ENCODE measurements at places on chromosomes 6 and 20. TPM values are rescaled to one million over a fixed set of nuclear protein-coding genes. Genes with fewer than 3 reads are reported as not detected.

The TRIM15 gene
- 30.4 TPM for total RNA-seq

DNA sequence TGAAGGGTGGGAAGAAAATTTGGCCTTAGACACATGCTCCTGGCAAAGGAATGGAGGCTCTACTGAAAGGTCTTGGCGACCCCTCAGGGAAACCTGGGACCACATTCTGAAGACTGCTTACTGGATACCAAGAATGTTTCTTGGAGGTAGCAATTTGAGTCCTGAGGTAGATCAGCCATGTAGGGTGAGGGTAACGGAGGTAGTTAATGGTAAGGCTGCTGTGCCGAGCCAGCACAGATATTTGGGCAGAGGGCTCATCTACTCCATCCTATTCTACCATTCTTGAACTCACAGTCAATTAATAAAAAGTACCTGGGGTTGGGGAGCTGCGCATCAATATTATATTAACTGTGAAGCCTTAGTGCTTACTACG, 401 bp upstream of the PHF3 start:
- H3K36me3 ChIP-seq: no peaks in the 10 kb centered on the region
- no peaks in the 10 kb centered on the region for H3K27me3 ChIP-seq
- H3K27ac ChIP-seq: peak overlapping the region; percentile 96
- peaks cover 44% of the 10 kb centered on the region for H3K4me1 ChIP-seq
- no peak for DNase-seq

GRCh38 chr20:46708172-46708860, 1.1 kb upstream of the SLC2A10 start:
- no peaks in the 10 kb centered on the region for H3K36me3 ChIP-seq
- H3K4me1 ChIP-seq: peaks cover 70% of the 10 kb centered on the region
- H3K27ac ChIP-seq: peak overlapping the region; percentile 71
- DNase-seq: peak; percentile 82
- H3K4me3 ChIP-seq: peak overlapping the region; percentile 92

DNA sequence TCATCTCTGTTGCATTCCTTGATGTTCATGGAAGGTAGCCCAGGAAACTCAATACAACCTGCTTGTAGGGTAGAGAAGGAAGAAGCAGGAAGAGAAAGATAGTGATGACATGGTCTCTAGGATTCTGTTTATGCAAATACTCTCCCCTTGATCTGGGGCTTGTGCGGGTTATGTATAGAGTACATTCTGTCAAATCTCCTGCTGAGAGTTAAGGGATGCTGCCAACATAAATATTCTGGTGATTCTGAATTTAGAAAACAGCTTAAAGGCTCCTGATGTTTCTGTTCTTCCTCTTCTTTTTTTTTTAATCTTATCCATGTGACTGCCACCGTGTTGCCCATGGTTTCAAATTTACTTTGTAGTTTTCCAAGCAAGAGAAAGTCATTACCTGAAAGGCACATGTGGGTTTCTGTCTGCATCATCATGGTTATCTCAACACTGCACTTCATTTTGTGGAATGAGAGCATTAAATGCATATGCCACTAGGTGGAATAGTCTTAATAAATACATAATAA, 150.6 kb downstream of the RPS12 start:
- peaks cover 35% of the 10 kb centered on the region for H3K4me1 ChIP-seq
- H3K36me3 ChIP-seq: no peaks in the 10 kb centered on the region
- no peaks in the 10 kb centered on the region for H3K27me3 ChIP-seq
- no peak overlapping the region for H3K27ac ChIP-seq
- H3K4me3 ChIP-seq: no peak overlapping the region
- DNase-seq: no peak

- no peaks in the 10 kb centered on the region for H3K36me3 ChIP-seq
- H3K4me1 ChIP-seq: peaks cover 13% of the 10 kb centered on the region
- DNase-seq: no peak
- no peak overlapping the region for H3K27ac ChIP-seq
- no peaks in the 10 kb centered on the region for H3K27me3 ChIP-seq
- no peak overlapping the region for H3K4me3 ChIP-seq
Measured at GRCh38 chr6:25326960-25327359, 47.8 kb downstream of the CARMIL1 start.
